ENCODE measurements at places on chromosomes 1 and 21.

- DNase-seq: no peak
These were observed 4.7 kb downstream of the C1orf174 start for GRCh38 chr1:3895279-3895950.

GRCh38 chr21:38857152-38857825, 51.6 kb downstream of the ETS2 start:
- DNase-seq: no peak

- DNase-seq: no peak
These were observed 315.0 kb downstream of the TGFB2 start for GRCh38 chr1:218659911-218660677.

GRCh38 chr1:4700801-4701200, 46.4 kb downstream of the AJAP1 start:
- no peak for DNase-seq

GRCh38 chr1:177145106-177146070, 19.1 kb downstream of the ASTN1 start:
- no peak for DNase-seq

- DNase-seq: no peak
These were observed 4.3 kb upstream of the TEDDM1 start for GRCh38 chr1:182404781-182405180.

DNA sequence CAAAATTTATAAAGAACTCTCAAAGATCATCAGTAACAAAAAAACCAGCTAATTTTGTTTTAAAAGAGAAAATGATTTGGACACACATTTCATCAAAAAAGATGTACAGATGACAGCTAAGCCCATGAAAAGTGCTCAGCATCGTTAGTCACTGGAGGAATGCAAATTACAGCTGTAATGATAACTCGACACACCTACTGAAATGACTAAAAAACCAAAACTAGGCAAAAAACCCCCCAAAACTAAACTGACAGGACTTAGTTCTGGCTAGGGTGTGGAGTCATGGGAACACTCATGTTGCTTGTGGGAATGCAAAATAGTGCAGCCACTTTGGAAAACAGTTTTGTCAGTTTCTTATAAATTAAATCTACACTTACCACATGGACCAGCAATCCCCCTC, 59.5 kb downstream of the CNIH3 start:
- DNase-seq: no peak

DNA sequence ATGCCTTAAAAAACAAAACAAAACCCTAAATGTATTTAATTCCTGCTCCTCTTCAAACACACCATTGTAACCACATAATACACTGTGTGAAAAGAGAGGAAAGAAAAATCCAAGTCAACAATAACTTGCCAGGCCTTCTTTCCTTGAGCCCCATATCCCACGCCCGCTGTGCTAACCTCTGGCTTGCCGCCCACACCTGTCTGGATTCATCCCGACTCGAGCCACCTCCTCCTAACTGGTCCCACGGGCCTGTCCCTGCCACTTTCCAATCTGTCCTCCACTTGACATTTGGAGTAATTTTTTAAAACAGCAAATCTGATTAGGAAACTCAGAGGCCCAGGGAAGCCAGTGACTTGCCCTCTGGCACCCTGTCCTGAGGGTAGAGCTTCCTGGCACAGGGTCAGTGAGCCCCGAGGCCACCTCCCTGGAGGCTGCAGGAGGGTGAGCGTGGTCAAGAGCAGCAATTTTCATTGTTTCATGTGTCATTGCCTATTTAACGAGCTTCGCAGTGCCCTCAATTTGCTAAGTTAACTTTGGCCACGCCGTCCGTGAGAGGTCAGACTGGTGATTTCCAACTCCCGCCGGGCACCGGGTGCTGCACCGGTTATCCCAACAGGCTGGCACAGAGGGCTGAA, 54.1 kb downstream of the B3GALT5 start:
- no peak for DNase-seq

GRCh38 chr1:178057141-178057765, 36.7 kb upstream of the RASAL2 start:
- no peak for DNase-seq

DNA sequence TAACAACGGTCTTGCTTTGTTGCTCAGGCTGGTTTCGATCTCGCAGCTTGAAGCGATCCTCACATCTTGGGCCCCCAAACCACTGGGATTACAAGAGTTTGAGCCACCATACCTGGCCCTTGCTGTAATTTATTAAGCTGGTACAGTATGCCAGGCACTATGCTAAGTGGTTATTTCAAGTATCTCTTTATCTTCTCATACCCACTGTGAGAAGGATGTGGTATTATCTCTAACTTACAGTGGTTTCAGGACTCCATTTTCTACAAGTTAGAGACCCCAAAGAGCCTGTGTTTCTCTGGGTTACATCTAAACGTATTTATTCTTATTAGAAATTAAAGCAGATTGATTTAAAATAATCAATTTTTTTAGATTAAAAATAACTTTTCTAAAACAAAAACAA, 8.1 kb upstream of the ST3GAL3 start:
- no peak for DNase-seq

GRCh38 chr1:31326461-31326860, 29.6 kb downstream of the ZCCHC17 start:
- no peak for DNase-seq

- no peak for DNase-seq
These were observed 15.3 kb upstream of the ZNF644 start for GRCh38 chr1:91036894-91037829.

GRCh38 chr1:151838222-151839081, 1.2 kb downstream of the C2CD4D start:
- no peak for DNase-seq

DNA sequence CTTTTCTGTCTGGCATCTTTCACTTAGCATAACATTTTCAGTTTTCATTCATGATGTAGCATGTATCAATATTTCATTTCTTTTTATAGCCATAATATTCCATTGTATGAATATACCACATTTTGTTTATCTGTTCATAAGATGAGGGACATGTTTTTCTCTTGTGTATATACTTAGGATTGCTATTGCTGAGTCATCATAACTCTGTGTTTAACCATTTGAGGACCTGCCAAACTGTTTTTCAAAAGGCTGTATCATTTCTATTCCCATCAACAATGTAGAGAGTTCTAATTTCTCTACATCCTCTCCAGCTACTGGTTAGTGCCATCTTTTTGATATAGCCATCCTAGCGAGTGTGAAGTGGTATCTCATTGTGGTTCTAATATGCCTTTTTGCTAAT, 26.2 kb downstream of the MPZL1 start:
- no peak for DNase-seq

GRCh38 chr1:1959840-1960479, 40.9 kb upstream of the TMEM52 start:
- peak; percentile 88 for DNase-seq

- DNase-seq: no peak
These were observed 33.9 kb upstream of the CAMK1G start for GRCh38 chr1:209549443-209550205.

GRCh38 chr1:167776616-167777268, 55.0 kb downstream of the MPZL1 start:
- no peak for DNase-seq

Measured in H54 (cell line).